ENCODE measurements at places on chromosomes 13 and 19.

DNA sequence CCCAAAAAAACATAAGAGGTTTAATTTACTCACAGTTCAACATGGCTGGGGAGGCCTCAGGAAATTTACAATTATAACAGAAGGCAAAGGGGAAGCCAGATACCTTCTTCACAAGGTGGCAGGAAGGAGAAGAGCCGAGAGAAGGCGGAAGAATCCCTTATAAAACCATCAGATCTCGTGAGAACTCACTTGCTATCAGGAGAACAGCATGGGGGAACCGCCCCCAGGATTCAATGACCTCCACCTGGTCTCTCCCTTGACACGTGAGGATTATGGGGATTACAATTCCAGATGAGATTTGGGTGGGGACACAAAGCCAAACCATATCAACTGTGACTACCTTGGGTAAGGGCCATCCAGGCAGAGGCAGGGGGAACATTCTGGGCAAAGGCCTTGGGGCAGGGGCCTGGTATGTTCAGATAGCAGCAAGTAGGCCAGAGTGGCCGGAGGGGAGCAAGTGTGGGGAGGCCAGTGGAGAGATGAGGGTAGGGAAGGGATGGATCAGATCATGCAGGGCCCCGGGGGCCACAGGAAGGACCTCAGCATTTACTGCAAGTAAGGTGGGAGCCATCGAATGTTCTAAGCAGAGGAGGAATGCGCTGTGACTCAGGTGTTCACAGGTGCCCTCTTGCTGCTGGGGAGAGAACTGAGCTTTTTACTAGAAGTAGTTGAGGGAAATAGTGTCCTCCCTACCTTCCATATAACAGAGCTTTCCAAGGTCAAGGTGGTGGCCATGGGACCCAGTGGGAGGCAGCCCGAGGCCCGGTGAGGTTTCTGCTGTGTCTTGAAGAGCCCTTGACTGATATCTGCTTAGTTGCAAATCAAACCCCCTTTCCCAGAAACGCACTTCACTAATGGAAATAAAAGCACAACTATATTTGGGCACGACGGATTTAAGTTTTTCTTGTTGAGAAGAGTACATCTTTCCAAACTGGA, 18.0 kb downstream of the RAB3D start:
- no peak for DNase-seq

DNA sequence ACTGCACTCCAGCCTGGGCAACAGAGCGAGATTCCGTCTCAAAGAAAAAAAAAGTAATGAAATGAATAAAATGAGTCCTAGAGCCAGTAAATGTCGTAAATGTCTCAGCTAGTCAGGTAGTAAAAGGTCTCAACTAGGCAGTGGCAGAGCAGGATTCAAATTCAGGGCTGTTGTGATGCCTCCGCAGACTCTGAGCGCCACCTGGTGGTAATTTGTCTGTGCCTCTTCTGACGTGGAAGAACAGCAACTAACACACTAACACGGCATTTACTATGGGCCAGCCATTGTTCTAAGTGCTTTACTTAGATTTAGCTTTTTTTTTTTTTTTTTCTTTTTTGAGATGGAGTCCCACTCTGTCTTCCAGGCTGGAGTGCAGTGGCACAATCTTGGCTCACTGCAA, 30.2 kb downstream of the CYP2F1 start:
- DNase-seq: peak; percentile 70

DNA sequence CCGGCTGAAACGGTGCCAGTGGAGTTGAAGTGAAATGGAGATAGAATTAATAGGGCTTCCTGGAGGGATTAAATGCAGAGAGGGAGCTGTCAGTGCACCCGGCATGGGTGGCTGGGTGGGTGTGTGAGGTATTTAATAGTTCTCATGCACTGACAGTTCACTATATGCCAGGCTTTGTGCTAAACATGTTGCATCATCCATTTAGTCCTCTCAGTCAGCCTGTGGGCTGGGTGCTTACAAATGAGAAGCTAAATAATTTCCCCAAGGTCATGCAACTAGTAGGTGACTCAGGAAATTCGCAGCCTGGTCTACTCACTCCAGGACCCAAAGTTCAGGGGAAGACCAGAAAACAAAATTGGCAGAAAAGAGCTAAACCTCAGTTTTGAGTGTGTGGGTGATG, 63.5 kb upstream of the SPATA13 start:
- DNase-seq: no peak

DNA sequence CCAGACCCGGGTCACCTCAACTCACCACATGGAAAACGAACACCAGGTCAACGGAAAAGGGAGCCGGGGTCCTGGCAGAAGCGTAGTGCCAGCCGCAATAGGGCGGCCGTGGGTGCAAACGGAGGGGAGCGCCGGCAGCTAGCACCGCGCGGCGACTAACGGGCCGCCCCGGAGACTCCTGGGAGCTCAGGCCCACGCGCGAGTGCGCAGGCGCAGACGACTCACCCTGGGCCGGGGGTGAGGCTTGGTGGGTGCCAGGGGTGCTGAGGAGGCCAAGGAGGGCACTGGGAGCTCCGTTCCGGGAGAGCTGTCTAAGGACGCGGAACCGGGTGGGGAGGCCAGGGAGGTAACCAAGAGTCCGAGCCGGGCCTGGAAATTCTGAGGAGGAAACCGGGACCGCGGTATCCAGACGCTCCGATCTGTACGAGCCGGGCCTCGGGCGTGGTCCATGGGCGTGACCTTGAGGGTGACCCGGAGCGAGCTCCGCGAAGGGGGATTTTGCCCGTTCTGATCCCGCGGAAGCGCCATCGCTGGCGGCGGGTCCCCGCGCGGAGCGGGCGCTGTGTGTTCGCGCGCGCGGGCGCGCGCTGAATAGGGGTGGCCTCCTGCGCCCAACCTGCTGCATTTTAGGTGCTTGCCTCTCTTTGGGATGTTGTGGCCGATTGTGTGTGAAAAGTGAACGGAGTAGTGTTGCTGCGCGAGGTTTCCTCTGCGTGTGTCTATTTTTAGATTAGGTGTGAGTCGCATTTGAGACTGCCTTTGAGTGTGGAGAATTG, at the start of gene ZNF382:
Gene ZNF382 (plus strand): TSS at position 213 of the 776 bp plus-strand sequence. CDS start 4,602 bp downstream, outside the sequence.
- DNase-seq: peak; percentile 48

DNA sequence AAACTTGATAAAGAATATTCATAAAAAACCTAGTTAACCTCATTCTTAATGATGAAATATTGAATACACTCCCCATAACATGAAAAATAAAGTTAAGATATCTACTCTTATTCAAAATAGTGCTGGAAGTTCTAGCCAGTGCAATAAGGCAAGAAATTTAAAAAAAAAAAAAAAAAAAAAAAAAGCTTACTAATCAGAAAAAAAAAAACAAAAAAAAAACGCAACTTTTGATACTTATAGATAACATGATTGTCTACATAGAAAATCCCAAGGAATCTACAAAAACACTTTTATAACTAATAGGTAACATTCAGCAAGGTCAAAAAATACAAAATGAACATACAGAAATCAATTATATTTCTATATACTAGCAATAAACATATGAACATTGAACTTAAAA, 515.6 kb downstream of the UQCRFS1 start:
- no peak for DNase-seq

- DNase-seq: no peak
Observed at GRCh38 chr19:14410091-14411051, 8.8 kb downstream of the DDX39A start.

- DNase-seq: no peak
Observed at GRCh38 chr19:48443256-48443655, 2.5 kb upstream of the GRWD1 start.

GRCh38 chr13:111304603-111305289, 15.7 kb upstream of the TEX29 start:
- no peak for DNase-seq

- DNase-seq: no peak
Observed at GRCh38 chr13:75473468-75473867, 8.5 kb downstream of the TBC1D4 start.

DNA sequence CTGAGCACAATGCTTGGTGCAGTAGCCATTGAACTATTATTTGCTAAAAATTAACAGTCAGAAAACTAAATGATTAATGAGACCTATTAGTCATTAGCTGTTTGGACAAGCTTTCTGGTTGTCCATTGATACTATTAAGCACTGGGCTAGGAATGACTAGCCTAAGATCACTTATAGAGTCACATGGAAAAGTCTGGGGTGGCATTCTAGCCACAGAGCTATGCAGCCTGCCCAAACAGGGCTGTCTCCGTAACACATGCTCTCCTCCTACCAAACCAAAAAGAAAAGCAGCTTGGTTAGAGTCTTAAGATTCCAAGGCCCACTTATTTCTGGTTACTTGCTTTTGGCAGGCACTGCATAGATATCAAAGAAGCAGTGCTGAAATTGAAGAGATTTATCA, 193.5 kb upstream of the NBEA start:
- no peak for DNase-seq

DNA sequence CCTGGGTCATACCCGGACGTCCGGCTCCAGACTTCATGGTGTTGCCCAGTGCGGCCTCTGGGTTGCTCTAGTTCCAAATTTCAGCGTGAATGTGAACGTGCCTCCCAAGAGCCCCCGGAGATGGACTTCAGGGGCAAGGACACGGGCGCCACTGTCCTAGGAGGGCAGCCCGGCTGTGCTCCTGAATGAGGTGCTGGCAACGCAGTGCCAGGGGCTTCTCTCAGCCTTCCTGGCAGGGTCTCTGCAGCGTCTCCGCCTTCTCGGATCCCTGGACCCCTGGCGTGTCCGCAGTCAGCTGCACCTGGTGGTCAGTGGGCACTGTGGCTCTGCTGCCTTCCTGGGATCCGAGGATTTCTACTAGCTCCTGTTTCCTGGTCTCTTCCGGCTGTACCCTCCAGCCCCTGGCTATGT, 101.7 kb upstream of the MCF2L start:
- DNase-seq: no peak

DNA sequence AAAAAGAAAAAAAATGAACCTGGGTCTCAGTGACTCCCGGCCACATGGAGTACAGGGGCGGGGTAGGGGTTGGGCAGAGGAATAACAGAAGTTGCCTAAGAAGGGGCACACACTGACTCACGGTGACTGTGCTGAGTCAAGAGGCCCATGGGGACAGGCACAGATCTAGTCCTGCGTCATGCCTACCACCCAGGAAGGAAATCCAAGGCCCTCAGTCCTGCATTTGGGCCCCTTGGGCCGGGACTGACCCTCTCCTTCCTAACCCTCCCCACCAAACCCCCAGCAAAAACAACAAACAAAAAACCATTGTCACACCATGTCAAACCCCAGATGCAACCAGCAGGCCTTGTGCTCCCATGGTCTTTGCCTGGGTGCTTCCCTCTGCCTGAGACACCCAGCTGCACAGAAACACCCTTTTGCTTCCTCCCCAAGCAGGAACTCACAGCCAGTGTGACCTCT, 9.6 kb upstream of the NOTCH3 start:
- no peak for DNase-seq

DNA sequence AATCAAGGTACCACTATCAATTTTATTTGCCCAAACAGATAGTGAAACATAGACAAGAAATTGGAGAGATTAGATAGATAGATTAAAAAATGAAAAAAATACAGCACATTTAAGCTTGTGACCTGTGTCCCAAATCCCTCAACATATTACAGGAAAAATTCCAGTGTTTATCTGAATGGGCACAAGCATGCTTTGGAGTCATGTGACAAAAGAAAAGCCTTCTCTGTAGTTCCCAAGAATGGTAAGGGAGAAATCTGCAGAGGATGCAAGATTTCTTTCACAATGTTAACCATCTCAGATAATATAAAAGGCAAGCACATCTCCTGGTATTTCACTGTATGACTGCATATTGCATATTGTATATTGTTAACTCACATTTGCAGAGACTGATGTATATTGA, 168.0 kb downstream of the PCDH9 start:
- DNase-seq: no peak

DNA sequence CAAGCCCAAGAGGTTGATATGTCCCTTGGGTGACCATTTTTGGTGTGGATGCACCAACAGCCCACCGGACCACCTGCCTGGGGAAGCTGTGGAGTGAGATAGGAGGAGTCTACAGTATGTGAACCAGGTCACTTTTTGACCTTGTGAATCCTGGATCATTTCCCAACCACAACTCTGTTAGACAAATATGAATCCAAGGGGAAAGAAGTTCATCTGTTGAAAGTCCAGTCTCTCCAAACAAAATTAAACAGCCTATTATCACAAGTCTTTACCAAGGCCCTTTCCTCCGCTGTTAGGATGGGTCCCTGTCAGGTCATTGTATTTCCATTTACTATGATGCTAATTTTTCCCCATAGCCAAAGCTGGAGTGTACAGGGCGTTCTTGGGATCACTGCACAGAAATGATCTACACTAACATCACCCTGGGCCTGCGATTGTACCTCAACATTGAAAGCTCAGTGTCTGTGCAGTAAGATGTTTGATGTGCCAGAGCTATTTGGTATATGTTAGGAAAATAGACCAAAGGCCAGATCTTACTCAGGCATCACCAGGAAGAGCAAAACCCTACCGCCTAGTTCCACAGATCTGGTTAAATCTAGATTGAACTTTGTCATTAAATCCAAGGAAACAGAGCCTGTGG, 117.1 kb downstream of the STARD13 start:
- no peak for DNase-seq

GRCh38 chr13:24764276-24764630, 284 bp downstream of the RNF17 start:
- no peak for DNase-seq

DNA sequence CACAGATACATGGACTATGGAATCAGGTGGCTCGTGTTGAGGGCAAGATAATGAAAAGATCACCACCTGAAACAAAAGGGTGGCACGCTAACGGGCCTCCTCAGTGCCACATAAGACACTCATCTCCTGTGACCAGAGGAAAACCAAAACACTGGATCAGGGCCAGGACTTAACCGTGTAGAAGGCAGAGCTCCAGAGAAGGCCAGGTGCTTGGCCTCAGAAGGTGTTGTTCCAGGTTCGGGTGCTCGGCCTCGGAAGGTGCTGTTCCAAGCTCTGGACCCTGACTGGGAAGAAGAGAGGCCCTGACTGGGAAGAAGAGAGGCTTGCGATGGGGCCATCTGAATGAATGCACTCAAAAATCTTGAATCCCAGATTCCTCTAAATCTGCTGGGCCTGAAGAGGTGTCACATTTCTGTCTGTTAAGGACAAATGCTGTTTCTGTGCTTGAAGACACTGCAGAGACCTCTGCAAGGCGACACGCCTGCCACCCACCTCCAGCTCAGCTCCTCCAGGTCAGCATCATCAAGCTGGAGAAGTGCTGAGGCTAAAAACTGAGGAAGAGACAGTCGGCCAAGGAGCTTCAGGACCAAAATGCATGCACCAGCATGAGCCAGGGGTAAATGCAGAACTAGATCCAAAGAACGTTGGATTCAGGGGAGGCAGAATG, 2.7 kb upstream of the RASA3 start:
- no peak for DNase-seq

DNA sequence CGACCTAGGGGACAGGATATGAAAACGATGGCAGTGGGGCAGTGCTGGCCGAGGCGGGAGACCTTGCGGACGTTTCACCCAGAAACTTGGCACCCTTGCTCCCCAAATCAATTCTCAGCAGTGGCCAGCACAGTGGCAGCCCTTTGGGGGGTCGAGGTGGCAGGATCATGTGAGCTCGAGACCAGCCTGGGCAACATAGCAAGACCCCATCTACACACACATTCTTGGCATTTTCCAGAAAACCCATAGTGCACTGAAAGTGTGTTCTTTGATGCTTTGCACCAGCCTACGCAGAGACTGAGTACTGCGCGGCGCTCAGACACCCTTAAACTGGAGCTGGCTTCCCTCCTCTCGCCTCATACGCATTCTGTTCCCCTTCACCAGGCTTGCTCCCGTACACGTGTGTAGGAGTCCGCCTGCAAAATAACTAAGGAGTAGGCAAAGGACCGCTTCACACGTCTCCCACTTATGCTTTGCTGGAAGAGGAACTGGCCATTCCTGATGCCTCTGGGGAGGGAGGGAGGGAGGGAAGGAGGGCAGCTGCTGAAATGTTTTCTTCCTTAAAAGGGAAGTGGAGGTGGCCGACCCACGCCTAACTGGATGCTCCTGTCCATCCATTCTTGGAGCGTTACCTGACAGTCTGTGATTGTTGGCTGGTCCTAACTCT, 23.5 kb upstream of the MIER2 start:
- DNase-seq: no peak

Data from GDM1 (cell line).